AML-193 (cell line): ENCODE measurements at places on chromosomes 1 and 21.
A peak's percentile ranks its signal among the peaks of the same experiment; 100 is the strongest.

DNA sequence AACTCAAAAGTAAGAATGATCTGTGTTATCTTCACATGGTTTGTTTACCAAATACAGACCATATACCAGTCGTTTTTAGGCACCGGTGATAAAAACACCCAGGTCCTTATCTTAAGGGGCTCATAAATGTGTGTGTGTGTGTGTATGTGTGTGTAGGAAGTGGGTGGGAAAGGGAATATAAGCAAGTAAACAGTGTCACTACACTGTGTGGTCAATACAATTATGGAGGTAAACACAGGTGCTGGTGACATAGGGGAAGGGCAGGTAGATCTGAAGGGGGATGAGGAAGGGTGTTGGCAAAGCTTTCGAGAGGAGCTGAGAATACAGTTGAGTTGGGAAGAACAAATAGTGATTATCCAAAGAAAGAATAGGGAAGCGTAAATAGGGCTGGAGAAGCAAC lies 19.1 kb upstream of the MRPS6 start:
- DNase-seq = no peak

GRCh38 chr1:152111515-152111968 lies 3.7 kb downstream of the TCHH start:
- no peak for DNase-seq

DNA sequence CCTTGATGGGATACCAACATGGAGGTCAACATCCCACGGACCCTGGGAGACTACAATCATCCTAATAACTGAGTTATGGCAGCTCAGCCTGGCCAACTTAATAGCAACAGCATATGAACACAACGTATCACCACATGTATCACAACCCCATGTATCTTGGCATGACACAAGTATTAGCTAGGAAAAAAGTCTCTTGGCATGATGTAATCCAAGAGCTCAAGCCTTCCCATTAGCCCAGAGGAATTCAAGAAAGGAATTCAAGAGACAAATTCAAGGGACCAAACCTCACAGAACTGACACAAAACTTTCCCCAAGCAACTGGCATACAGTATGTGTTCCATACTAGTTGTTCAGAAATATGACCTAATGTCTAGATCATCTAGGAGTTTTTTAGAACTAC lies 100.9 kb upstream of the HMGB4 start:
- DNase-seq = no peak

DNA sequence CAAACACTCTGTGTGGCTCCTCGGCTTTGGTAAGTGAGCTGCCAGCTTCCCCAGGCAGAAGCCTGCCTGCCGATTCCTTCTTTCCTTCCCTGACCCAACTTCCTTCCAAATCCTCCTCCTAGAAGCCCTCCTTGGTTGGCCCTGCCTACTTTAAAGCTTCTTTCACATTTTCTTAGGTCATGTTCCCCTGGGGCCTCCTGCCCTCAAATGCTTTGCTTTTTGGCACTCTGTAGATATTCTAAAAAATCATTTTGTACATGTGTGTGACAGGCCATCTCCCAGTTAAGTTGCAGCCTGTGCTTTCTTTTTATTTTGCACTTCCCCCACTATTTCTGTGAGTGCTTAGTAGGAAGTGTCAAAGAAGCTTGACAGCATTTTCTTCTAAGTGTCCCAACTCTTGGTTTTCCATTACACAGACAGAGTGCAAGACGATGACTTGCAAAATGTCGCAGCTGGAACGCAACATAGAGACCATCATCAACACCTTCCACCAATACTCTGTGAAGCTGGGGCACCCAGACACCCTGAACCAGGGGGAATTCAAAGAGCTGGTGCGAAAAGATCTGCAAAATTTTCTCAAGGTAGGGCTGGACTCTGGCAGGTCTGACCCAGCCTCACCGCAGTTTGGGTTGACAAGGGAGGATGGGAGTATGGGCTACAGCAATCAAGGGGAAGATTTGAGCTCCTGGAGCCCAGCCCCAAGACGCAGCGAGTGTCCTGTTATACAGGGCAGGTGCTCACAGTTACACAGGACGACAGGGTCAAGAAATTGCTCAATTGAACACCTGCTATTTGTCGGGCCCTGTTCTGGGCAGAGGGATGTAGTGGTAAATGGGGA lies at the start of gene S100A9:
Gene S100A9 (plus strand): TSS at position 2 of the 838 bp plus-strand sequence. CDS start 430 bp downstream, at position 432.
- DNase-seq = peak; percentile 47

DNA sequence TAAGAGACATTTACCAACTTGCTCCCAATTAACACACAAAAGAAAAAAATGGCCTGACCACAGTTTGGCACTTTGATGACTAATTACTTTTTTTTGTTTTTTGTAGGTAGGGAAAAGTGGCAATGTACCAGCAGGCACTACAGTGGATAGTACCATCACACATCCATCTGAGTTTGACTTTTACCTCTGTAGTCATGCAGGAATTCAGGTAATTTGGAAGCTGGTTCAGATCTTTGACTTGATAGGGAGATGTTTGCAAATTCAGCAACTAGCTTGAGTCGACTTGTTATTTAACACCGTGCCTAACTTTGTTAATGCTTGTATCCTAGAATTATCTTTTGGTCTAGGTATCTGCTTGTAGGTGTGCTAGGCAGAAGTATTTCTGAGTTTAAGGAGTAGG lies 33.0 kb upstream of the AGO1 start:
- no peak for DNase-seq

DNA sequence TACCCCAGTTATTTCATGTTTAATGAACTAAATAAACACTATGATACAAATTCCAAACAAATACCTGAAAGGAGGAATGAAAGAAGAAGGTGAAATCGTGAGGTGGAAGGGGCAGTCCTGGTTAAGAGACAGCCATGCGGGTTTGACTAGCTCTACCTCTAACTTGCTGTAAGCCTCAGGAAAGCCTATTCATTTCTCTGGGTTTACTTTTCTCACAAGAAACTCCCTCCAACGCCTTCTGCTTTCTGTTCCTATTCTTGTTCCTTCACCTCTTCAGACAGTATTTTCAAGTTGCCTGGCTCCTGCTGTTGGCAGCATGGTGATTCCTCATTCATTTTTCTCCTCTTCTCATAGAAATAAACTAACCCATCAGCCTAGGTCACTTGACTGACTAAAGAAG lies 92.4 kb downstream of the NTPCR start:
- no peak for DNase-seq

GRCh38 chr1:117416546-117417125 lies 49.4 kb downstream of the MAN1A2 start:
- no peak for DNase-seq

DNA sequence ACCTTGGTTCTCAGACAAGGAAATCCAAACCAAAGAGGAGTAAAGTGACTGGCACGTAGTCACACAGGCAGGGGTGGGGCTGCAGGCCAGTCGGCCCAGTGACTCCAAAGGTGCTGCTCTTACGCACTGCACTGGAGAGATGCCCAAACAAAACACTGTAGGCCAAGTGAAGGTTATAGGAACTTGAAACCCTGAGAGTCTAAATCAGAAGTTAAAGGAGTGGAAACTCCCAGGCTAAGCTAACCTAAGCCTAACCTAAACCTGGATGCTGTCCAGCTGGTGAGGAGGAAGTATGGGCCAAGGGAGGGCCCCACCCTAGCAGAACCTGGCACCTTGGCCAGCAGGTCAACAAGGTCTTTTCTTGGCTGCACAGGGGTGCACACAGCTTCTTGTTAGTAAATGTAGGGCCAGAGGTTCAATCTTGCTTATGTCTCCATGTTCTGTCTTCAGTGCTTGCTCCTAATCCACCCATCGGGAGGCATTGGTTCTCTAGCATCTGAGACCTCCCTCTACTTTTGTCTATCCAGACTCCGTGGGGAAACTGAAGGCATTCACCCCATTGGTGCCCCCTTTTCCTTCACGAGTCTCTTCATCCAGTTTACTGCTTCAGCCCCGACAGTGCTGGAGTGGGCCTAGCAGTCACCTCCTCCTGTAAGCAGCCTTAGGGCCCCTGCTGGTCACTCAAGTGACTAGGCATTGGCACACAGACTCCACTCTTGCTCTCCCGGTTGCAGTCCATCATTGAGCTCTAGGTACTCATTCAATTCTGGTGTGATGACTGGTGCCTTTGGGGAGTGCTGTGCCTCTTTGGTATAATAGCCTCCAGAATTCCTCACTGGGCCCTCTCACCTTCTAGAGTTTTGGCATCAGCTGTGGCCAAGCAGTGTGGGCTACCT lies 12.9 kb upstream of the TMEM125 start:
- no peak for DNase-seq

GRCh38 chr21:15020797-15021196 lies 44.0 kb downstream of the NRIP1 start:
- DNase-seq = no peak

GRCh38 chr1:7555391-7556185 lies 215.5 kb upstream of the VAMP3 start:
- no peak for DNase-seq

GRCh38 chr1:45409276-45409675 lies 69.0 kb upstream of the MUTYH start:
- peak; percentile 22 for DNase-seq

DNA sequence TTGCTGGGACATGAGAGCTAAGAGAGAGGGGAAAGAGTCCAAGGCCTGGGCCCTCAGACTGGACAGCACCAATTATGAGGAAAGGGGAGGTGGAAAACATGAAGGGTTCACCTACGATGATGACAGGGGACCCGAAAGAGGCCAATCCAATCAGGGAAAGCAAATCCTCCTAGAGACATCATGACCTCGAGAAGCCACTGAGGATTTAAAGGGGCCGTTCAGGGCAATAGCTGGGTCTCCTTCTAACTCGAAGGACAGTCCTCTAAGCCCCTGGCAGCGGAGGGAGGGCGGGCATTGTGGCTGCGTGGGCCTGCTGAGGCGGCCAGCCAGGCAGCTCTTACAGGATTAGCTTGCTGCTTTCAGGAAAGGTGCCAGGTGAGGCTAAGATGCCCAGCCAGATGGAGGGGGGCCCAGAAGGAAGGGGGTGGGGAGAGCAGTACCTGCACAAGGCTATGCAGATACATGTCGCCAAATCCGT lies 7.4 kb downstream of the MEF2D start:
- DNase-seq = no peak

DNA sequence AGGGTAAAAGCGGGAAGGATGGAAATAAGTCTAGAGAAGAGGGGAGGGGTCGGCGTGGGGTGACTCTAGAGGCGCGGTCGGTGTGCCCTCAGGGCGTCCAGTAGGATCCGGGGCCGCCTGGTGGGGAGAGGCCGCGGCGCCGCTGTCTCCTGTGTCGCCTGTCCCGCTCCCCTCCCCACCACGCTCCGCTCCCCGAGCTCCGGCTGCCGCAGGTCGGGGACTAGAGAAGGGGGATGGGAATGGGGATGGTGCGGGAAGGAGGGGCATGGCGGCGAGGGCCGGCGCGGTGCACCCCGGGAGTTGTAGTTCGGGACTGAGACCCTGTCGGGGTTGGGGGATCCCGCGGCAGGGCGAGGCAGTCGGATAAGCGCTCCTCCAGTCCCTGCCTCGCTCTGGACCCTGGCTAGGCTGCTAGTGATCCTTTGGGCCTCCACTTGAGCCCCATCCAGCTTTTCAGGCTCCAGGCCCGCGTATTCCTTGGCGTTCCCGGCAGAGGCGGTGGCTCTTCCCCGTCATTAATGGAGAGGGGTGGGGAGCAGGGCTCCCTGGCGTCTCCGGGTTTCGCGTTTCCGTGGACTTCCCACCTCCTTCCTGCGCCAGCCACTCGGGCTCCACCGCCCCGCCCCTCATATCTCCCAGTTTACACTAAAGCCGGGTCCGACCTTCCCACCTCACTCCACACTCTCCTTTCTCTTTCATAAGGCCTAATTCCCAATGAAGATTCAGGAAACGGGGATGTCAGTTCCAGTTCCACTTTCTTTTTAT lies at the start of gene ENTREP3:
Gene ENTREP3 (minus strand): TSS at position 241 of the 765 bp plus-strand sequence. CDS start 606 bp downstream, outside the sequence.
- DNase-seq = peak; percentile 42

DNA sequence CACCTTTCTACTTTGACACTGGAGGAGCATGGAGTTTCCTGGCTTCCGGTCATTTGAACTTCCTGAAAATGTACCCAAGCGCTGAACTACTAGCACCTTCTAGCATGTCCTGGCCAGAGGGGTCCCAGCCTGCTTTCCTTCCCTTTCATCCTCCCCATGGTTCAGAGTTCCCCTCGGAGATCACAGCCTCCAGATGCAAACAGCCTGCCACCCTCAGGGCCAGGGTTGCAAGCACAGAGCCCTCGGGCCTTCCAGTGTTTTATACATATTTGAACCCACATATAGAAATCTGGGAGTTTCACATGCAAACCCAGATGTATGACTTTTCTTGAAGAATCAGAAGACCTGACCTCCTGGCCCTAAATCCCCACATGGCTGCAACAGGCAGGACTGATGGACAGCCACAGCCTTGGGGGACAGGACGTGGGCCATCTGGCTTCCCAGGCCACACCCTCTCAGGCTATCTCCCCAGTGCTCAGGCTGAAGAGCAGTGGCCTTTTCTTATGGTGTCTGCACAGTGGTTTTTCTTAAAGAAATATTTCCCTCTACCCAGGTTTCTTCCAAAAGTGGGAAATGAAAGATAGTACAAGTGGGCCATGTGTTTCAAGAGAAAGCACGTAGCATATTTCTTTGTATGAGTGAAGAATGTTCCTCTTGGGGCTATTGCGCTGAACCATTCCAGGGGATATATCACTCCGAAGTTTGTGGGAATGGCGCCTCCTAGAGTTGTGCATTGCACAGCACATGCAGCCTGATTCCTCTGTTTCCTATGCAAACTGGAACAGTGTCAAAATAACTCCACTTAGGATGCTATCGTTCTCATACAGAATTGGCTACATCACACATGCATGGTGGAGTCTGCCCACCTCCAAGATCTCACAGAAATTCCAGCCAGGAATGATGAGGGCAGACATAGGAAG lies 232.0 kb upstream of the VAMP3 start:
- DNase-seq = no peak

DNA sequence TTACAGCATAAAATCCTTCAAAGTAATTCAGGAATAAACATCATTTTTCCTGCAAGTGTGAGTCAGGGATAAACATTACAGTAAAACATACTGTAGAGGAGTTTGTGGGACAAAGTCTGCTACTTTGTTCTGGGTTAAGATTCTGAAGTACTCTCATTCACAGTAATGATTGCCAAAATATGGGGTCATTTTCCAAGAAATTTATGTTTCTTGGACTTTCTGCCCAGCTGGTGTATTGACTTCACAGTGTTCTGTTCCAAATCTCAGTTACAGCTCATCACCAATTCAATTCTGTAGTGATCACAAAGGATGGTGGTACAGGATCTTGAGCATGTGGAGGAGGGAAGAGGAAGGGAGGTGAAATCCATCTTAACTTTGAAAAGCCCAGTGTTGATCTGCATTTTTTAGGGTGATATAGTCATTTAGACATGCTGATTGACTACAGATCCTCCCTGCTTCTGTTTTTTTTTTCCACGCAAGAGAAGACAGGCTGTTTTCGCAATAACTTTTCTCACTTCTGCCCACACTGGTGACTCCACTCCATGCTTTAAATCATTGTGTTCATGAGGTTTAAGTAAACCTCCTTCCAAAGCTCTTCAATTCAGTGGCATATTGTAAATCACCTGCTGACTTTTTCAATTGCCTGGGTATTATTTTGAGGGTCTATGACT lies 60.4 kb upstream of the C1orf53 start:
- DNase-seq = peak; percentile 69
